ENCODE measurements at places on chromosomes 3 and 15.

DNA sequence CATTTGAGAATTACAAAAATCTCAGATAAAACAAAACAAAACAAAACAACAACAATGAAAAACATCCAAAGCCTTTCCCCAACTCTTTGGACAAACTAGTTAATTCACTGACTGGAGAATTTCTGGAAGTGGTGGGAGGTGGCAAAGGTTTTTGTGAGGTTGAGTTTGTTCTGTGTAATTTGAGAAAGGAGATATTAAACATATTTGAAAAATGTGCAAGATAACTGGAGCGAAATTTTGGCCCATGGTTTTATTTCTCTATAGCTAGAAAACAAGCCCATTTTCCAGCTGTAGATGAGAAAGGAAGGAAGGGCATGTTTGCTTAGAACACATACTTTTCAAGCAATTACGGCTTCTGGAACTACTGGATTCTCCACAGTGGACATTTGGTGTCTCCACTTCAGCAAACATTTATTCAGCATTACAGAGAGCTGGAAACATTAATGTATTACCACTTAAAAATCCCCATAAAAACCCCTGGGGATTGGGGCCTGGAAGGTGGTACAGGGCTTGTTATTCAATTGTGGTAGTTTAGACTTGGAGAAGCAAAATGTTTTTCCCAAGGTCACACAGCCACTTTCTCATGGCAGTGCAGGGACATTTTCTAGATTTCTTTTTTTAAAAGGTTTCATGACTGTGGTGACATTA is 135.8 kb downstream of the THSD4 start:
- no peak for DNase-seq

GRCh38 chr3:131713416-131714123 is 210.8 kb upstream of the MRPL3 start:
- no peak for DNase-seq

GRCh38 chr15:29680465-29681165 is 141.7 kb downstream of the TJP1 start:
- DNase-seq, result no peak

GRCh38 chr3:105334138-105334882 is 32.4 kb upstream of the ALCAM start:
- no peak for DNase-seq

- no peak for DNase-seq
These were observed 88.2 kb downstream of the RAB11A start for GRCh38 chr15:65957451-65957850.

- DNase-seq, result no peak
These were observed 39.3 kb downstream of the CGNL1 start for GRCh38 chr15:57415602-57416001.

DNA sequence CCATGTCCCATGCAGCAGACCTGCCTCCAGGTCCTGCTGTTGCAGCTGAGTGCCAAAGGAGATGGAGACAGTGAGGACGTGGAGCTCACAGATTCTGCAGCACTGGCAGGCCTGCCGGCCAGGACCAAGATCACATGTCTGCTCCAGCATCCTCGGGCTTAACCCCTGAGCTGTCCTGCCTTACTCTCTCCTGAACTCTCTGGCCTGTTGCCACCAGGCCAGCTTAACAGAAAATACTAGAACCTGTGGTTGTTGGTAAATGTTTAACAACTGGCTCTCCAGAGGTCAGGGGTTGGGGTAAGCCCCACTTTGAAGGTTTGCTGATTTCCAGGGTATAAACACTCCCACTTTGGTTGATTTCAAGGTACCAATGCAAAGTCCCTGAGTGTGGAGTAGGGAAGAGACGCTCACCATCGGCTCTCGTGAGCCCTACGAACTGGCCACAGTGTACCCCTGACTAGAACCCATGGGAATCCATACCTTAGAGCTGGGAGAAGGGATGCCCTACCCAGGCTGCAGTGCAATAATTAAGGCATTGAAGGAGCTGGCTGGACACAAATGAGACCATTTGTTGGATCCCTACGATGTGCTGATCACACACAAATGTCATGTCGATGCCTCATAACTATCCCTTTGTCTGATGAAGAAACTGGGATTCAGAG is 147.9 kb downstream of the OR4M2 start:
- DNase-seq, result no peak

DNA sequence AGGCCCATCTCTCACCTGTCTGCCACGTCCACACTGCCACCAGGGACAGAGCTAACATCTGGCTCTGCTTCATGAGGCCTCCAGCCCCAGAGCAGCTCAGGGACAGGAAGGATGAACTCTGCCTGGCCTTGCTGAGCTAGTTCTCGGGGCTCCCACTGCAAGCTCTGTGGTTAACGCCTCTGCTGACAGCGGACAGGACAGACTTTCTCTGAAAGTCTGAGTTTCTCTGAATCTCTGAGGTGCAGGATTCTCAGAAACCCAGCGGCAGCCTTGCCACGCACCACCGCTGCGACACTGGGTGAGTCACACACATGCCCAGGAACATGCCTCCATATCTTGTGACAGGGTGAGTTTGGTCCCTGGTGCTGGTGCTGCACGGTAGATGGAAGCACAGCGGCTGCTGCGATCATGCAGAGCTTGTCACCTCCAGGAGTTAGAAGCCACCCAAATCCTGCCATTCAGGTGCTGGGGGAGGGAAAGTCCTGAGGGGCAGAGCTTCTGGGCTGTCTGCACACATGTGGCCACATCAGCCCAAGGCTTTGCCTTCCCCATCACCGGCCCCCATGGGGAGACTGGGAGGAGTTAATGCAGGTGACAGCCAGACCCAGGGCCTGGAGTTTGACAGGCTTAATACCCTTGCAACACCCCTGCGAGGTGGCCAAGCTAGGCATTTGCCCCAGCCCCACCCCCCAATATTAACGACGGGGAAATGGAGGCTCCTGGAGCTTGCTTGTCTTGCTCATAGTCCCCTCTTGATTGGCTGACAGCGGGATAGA is 267.0 kb downstream of the PLCL2 start:
- DNase-seq, result no peak
